ENCODE measurements at places on chromosomes 12 and 14.

DNA sequence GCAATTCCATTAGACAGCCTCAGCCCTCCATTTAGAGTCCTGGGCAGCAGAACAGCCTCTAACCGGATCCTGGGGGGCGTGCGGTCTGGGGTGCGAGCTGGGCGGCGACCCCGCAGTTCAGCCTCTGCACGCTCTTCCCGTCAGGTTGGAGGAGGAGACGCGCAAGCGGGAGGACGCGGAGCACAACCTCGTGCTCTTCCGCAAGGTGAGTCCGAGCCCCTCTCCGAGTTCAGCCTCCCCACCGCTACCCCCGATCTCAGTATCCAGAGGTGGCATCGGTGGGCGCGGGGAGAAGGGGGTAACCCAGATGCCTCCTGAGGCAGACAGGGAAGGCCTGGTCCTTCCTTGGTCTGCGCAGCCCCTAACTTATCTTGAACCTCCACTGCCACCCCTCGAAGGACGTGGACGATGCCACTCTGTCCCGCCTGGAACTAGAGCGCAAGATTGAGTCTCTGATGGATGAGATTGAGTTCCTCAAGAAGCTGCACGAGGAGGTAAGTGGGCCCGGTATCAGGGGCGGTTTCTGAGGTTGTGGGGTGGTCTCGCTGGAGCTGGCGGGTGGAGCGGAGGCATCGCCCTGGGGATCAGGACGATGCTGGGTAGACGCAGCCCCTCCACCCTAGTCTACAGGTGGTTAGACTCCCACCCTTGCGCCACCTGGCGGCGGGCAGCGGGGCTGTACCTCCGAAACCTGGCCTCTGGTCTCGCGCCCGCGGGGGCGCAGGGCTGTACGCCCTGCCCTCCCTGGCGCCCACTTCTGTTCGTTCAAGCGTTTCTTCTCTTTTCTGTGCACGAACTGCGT lies 1.3 kb downstream of the PRPH start:
- DNase-seq: no peak

DNA sequence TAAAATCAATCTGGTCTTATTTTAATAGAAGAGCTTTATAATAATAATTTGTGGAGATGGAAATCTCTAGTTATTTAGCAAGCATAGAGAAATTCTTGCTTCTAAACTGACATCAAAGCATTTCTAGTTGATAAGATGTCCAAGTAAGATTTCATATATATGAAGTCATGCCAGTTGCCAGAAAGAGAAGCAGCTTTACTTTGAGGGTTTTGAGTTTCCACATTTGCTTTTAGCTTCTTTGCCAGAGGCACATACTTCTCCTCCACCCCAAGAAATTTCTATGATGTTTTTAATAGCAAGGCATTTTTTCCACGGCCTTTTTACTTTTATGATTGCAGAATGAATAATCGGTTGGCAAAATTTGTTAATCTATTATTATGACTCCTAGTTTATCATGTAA lies 24.2 kb upstream of the YAF2 start:
- DNase-seq: no peak

DNA sequence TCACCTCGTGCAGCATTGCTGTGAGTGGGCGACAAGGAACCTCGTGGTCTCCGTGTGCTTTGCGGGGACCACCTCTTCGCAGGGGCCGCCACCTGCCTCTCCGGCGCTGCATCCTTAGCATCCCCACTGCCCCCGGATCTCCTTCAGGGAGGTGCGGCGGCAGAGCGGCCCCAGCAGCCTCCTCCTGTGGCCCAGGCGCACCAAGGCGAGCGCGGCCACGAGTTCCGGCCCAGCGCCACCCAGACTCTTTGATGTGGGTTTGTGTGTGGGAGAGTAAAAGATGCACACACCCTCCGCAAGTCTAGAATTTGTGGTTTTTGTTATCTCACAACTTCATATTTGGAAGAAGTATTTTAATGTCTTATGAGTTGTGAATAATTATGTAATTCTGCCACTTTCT lies 118.8 kb upstream of the DIO3 start:
- no peak for DNase-seq

GRCh38 chr12:81949416-81949815 lies 190.3 kb upstream of the PPFIA2 start:
- DNase-seq: no peak

GRCh38 chr14:32417956-32418552 lies 89.0 kb downstream of the AKAP6 start:
- DNase-seq: no peak

DNA sequence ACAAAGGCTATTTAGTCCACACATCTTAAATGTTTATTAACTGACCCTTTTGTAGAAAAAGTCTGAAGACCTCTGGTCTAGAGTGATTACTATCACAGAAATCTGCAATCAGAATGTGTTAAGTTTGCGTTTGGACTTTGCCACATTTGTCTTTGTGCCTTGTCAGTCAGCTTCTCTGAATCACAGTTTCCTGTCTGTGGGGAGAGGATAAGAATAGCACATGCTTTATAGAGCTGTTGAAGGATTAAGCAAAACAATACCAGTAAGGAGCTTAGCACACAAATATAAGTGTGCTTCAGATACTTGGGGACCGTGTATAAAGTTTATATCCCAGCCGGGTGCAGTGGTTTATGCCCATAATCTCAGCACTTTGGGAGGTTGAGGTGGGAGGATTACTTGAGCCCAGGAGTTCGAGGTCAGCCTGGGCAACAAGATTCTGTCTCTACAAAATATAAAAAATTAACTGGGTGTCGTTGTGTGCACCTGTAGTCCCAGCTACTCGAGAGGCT lies 63.0 kb upstream of the BTG1 start:
- DNase-seq: no peak

GRCh38 chr12:20320552-20320951 lies 47.8 kb upstream of the PDE3A start:
- DNase-seq: no peak

DNA sequence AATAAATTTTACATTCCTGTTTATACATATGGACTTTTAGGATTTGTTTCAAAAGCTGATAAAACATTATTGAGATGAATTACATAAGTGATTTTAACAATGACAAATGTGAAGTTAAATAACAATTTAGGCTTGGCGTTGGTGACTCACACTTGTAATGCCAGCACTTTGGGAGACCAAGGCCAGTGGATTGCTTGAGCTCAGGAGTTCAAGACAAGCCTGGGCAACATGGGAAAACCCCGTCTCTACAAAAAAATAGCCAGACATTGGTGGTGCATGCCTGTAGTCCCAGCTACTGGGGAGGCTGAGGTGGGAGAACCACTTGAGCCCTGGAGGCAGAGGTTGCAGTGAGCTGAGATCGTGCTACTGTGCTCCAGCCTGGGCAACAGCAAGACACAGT lies 7.4 kb downstream of the ACOT2 start:
- DNase-seq: no peak

DNA sequence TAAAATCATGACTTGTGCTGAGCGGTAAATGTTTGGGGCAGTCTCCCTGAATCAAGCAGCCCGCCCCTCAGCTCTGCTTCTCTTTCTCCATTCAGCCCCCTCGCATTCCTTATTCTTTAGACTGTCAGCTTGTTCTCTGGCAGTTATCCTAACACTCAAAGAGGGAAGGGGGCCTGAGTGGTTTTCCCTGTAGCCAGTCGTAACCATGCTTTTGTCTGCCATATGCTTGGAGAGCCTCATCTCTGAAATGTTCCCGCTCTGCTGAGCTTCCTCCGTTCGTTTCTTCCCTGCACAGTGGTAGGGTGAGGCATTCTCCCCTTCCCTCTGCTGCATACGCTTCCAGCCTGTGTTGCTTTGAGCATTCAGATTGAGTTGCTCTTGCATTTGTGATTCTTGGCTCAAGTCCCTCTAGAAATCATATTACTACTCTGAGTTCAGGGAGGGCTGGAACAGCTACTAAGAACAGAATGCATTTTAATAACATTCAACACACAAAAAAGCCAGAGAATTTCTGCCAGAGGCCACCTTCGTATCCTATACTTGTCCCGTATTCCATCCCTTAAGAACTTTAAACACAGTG lies 119.7 kb downstream of the FBXL14 start:
- peak; percentile 83 for DNase-seq

- no peak for DNase-seq
Observed at GRCh38 chr12:57715786-57716185, 21.9 kb downstream of the OS9 start.

DNA sequence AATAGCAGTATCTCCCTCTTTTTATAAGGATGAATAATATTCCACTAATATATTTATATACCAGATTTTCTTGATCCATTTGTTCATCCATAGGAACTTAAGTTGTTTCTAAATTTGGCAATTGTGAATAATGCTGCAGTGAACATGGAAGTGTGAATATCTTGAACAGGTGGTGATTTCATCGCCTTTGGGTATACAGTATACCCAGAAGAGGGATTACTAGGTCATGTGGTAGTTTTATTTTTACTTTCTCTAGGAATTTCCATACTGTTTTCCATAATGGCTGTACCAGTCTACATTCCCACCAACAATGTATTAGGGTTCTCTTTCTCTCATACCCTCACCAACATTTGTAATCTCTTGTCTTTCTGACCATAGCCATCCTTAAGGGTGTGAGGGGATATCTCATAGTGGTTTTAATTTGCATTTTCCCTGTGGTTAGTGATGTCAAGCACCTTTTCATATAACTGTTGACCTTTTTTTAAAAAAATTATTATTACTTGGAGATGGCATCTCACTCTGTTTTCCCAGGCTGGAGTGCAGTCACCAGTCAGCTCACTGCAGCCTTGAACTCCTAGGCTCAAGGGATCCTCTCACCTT lies 20.5 kb downstream of the PPHLN1 start:
- DNase-seq: no peak

GRCh38 chr14:50804181-50804721 lies 26.7 kb downstream of the NIN start:
- DNase-seq: no peak

DNA sequence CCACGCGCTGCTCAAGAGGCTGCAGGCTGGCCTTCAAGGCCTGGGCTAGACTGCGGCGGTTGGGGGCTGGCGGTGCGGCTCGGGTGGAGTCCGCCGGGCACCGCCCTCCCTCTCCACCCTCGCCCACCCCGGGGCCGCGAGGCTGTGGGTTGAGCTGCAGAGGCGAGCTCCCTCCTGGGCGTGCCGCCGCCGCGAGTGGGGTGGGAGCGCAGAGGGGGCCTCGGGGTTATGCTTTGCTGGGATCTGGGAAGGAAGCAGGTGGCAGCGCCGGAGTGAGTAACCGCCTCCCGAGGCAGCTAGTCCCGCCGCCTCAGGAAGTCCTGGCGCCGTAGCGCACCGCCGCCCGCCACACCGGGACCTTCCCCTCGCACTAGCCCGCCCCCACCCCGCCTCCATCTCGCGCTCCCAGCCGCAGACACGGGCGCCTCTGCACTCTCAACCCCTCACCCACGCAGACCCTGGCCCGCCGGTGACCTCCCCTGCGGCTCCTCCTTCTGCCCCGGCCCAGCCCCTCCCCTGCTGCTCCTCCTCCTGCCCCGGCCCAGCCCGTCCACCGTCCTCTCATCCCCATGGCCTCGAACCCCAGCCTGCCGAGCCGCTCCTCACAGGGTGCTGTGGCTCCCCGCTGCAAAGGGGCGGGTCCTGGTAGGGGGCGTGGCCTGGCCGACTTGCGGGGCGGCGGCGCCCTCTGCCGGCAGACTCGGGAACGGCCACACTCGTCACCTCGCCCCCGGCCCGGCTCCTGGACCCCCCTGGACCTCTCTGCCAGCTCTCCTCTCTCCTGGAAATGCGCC lies 16.6 kb downstream of the TAMALIN start:
- DNase-seq: no peak

GRCh38 chr12:127489061-127489460 lies 777.9 kb upstream of the TMEM132C start:
- DNase-seq: no peak

DNA sequence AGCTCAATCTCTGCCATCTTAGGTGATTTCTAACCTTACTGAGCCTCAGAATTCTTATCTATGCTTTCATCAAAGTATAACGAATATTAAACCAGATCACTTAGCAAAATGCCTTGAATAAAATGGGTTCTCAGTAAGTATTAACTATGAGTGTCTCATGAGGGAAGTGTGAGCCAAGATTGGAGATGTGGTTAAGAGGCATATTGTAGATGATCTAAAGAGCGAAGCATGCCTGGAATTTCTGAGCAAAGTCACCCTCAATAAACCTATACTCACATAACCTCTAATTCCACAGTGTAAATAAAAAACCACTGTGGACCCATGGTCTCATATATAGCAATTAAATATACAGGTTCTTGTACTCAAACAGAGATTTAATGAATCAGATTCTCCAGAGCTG lies 193.1 kb upstream of the FSCB start:
- peak; percentile 26 for DNase-seq

DNA sequence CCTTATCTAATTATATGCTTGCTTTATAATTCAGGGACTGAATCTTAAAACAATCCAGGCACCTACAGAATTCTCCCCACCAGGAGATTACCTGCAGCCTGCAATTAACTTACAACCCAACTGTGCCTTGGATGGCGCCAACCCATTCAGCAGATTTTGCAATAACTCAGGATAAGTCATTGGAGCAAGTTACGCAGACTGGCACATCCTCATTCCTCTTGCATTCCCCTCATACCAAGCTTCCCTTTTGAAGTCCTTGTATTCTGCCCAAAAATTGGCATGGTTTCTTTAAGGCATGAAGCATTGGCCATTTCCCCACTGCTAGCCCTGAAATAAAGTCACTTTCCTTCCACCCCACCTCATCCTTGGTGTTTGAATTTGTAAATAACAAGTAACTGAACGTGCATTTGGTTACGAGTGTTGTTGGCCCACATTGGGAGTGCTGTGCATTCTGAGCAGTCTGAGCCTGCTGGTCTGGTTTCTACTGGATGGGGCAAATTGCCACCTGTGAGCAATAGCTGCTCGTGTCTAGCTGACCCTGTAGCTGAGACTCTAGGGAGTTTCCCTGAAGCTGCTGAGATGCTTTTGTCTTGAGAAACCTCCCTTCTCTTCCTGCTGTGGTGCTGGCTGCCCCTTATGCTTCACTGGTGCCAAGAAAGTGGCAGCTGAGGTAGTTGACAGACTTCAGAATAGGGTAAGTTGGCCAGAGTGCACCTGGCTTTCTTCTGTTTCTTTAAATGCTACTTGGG lies 99.2 kb upstream of the SCAF11 start:
- DNase-seq: no peak

DNA sequence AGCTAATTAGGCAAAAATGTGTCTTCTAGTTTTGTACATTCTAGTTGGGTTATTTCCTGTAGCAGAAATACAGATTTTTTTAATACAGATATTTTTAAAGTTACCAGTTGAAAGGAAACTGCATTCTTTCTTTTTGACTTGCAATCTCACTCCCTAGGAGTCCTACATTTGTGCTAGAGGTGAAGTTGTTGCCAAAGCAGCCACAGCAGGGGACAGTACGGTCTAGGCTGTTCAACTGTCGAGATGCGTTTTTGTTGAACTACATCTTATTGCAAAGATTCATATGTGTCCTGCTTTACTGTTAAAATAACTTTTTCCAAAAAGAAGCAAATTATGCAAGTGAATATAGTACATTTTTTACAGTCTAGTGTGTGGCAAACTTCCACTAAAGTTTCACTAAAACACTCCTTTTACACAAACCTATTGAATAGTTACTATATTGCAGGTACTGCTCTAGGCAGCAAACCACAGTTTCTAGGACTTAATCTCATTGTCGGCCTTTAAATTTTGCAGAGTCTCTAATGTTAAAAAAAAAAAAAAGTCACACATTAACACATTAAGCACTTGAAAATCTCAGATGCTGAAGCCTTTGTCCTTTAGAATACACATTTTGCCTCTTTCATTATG lies 30.2 kb upstream of the SRGAP1 start:
- no peak for DNase-seq

GRCh38 chr14:75654127-75654732 lies 6.4 kb downstream of the ERG28 start:
- DNase-seq: no peak

GRCh38 chr14:103078860-103079587 lies 5.0 kb upstream of the LBHD2 start:
- DNase-seq: no peak

GRCh38 chr14:51860164-51860824 lies at the start of gene GNG2:
Gene GNG2 (plus strand): TSS chr14:51860612. CDS start chr14:51950679, 90,067 bp downstream.
- DNase-seq: no peak
